ENCODE measurements at places on chromosomes 5 and 9.
A peak's percentile ranks its signal among the peaks of the same experiment; 100 is the strongest.

GRCh38 chr9:14640294-14640693 is 52.9 kb downstream of the ZDHHC21 start:
- no peak for DNase-seq

- DNase-seq: no peak
Observed at GRCh38 chr9:21560281-21560745, 78.2 kb upstream of the IFNE start.

DNA sequence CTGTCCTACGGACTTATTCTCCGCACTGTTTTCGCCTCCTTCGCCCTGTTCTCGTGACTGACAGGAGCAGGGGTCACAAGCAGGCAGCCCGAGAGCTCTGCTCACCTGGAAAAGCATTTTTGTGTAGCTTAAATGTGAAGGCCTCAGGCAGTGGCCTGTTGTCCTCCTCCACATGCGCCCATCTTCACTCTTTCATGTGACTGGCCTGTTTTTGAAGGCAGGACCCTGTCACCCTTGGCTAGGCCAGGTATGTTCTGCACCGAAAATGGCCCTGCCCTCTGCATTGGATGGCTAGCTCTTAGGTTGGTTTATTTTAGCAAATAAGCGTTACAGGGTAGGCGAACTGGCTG is 614 bp upstream of the CPLANE1 start:
- DNase-seq: no peak

GRCh38 chr9:89648247-89649000 is 43.6 kb downstream of the GADD45G start:
- no peak for DNase-seq

GRCh38 chr5:179825655-179826182 is 5.0 kb downstream of the SQSTM1 start:
- no peak for DNase-seq

DNA sequence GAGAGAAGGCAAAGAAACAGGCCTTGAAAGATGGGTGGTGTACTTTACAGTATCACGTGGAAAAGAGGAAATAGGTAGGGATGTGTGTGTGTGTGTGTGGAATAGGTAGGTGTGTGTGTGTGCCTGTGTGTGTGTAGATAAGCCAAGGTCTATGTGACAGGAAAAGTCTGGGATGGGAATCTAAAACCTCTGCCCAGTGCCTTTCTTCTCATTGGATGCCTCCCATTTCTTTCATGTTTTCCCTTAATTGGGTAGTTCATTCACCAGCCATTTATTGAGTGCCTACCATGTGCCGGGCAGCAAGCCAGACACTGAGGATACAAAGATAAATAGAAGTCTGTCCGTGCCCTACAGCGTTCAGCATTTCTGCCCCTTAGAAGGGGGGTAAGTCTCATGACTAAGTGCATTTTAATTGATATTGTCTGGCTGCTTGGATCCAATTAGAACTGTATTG is 1.0 kb downstream of the URM1 start:
- no peak for DNase-seq

DNA sequence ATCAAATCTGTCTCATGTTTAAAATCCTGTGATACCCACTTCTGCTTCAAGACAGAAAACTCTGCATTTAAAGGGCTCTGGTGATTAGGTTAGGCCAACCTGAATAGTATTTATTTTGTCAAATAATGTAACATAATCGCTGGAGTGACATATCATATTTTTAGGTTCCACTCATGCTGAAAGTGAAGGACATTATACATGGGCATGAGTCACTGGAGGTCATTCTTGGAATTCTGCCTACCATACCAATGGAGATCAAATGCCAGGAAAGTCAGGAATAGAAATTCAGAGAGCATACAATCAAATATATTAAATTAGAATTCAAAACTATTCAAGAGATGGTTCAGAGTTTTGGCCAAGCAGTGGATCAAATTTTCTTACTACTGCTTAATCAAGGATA is 97.1 kb upstream of the PRSS3 start:
- no peak for DNase-seq

- no peak for DNase-seq
Observed at GRCh38 chr5:174523311-174524071, 200.9 kb upstream of the MSX2 start.

- DNase-seq: no peak
Observed at GRCh38 chr5:172524573-172525021, 70.3 kb upstream of the SH3PXD2B start.

GRCh38 chr5:65766781-65767180 is 44.8 kb downstream of the NLN start:
- no peak for DNase-seq

DNA sequence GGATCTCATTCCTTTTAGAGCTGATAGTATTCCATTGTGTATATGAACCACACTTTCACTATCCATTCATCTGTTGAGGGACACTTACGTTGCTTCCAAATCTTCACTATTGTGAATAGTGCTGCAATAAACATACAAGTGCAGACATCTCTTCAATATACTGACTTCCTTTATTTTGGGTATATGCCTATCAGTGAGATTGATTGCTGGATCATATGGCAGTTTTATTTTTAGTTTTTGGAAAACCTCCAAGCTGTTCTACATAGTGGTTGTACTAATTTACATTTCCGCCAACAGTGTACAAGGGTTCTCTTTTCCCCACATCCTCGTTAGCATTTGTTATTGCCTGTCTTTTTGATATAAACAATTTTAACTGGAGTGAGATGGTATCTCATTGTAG is 33.8 kb upstream of the LECT2 start:
- DNase-seq: no peak

DNA sequence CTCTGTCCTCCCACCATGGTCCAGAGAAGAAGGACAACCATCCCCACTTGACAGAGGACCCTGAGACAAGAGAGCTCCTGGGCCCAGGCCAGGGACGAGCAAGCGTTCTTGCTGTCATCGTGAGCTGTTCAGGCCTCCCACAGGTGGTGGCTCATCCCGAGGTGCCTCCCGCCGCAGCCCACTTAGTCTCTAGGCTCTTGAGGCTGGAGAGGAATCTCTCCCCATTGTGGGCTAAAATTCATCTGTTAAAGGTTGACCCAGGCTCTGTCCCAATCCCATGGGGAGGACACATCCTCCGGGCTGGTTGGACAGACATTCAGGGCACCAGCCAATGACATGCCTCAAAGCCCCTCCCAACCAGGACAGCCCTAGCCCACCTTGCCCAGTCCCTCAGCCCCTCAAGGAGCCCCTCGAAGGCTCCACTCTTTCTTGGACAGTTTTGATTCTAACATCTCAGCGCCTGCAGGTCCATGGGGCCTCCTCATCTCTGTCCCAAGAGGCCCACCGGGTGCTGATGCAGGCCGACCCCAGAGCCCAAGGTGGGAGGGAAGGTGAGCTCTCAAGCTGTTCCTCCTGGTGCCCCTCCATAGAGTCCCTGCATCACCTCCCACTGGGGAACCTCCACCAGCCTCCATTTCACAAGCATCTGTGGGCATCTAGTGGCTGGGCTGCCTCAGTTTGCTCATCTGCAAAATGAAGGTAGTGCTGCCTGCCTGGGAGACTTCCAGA is 52.9 kb downstream of the BARX1 start:
- DNase-seq: no peak

GRCh38 chr5:170100066-170100943 is 5.4 kb upstream of the FOXI1 start:
- DNase-seq: peak; percentile 30

DNA sequence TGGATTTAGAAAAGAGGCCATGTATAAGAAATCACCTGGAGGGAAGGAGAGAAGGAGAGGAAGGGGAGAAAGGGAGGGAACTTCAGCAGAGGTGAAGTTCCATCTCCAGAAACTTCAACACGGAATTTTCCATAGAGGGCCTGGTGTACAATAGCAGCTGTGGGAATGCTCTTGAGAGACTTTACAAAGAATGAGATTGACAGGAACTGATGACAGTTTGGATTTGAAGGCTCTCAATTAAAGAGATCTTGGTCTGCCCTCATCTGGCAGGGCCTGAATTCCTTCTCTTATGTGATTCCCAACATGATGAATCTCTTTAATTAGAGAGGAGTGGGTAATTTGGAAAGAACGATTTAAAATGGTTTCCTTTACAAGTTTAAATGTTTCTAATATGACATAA is 143.5 kb downstream of the MLLT3 start:
- DNase-seq: no peak

DNA sequence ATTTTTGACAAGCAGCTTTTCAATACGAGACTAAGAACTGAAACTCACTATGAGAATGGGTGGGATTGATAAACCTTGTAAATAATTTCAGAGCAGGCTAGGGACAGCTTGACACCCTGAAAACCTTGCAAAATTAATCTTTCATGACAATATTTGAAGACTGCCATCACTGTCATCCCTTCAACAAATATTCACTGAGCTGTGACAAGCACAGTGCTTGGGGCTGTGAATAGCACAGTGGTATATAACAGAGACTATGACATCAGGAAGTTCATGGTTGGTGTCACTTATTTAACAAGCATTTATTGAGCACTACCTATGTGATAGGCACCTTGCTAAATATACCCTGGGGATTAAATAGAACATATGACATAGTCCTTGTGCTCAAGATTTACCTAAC is 741.0 kb upstream of the RIOK2 start:
- no peak for DNase-seq

GRCh38 chr5:82512025-82512424 is 233.9 kb upstream of the RPS23 start:
- no peak for DNase-seq

DNA sequence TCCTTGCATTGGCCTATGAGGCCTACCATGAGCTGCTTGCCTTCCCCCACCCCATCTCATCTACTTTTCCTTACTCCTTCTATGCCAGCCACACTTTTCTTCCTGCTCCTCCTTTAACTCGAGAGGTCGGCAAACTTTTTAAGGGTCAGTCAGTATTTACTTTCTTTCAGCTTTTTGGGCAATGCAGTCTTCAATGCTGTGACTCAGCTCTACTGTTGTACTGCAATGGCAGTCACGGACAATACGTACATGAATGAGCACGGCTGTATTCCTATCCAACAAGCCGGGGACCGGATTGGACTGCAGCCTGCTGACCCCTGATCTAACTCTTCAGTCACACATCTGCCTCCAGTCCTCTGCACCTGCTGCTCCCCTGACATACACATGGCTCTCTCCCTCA is 602 bp upstream of the ACTL7A start:
- DNase-seq: no peak

- DNase-seq: no peak
Observed at GRCh38 chr5:157835041-157835440, 23.9 kb downstream of the CLINT1 start.

GRCh38 chr9:129954868-129955550 is 88.0 kb downstream of the FNBP1 start:
- no peak for DNase-seq

- no peak for DNase-seq
Observed at GRCh38 chr5:67033880-67034651, 162.5 kb downstream of the CD180 start.

DNA sequence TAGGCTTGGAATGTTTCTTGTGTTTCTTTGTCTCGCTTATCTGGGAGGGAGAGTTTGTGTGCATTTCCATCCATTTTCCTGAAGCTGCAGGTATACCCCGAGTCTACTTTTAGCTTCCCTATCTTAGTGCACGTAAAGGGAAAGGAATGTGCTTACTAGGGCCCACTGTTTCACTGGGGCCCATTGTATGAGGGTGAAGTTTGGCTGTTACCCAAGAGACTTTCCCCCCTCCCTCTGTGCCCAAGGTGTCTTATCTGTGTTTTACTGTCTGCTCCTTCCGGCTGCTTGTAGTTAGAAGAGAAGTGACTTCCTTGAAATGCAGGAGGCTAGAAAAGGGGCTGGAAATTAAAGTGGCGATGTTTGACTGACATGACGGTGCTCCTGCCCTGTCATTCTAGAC is 12.1 kb upstream of the BTNL3 start:
- DNase-seq: no peak

- no peak for DNase-seq
Observed at GRCh38 chr5:142826741-142827492, 56.7 kb downstream of the ARHGAP26 start.

DNA sequence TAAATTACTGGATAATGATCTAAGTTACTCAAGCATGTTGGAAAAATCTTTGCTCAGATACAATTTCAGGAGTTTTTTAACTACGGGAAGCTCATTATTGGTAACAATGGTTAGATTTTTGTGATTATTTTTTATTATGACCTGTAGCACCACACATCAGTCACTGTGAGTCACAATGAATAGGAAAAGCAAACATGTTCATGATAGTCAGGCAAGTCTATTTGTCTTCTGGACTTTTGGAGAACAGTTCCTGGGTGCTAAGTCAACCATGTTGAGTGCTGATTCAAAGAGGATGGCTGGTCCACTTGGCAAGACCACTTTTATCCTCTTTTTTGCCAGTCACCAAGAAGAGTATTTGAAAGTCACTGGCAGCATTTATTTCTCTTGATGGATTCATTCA is 403.2 kb downstream of the KIF4B start:
- DNase-seq: no peak

DNA sequence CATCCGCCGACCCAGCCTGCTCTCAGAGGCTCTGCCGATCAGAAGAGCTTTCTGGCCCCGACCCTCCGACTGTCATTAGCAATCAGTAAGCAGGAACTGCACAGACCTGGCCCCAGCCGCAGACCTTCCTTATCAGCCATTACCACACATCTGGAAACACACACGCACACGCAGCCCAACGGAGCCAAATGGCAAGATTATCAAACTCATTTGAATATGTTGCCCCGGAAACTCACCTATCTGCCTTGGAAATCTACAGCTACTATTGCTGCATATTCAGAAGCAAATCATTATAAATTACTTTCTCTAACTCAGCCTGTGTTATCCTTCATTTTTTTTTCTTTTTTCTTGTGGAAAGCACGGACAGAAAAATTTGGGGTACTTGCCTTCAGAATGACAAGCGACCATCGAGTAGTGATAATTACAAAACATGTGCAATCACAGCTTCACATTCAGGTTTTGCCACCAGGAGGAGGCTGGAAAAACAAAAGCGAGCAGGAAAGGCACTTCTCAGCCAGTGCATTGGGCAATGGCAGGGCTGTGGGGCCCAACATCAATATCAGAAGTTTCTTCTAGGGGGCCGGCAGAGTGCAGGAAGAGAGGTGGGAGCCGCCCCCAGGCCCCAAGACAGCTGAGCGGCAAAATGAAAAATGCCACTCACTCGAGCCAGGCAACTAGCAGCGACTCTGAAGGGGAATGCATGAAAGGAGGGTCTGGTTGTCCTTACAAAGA is 122.3 kb downstream of the VAV2 start:
- DNase-seq: no peak

- no peak for DNase-seq
Observed at GRCh38 chr5:75536694-75537360, 25.1 kb downstream of the POLK start.

DNA sequence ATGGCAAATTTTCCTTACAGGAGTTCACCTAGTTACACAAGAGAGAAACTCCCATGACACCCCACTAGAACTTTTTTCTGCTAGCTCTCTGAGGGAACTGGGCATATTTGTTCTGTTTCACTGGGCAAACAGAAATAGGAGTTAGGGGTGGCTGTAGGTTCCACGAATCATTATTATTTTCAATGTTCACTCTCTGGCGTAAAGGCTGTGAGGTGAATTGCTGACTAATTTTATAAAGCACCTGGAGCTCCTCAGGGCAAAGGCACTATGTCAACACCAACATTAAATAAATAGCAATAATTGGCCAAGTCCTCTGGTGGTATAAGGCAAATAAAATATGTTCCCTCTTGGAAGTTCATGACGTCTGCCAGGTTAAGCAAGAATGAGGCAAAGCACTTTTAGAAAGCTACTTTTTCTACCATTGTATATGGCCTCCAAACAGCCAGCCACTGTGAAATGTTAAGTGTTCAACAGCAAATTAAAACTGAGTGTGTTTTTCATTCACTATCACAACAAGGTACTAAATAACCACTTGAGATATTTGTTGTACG is 344.6 kb downstream of the PDE4D start:
- DNase-seq: no peak

Data from non-pigmented ciliary epithelial cell (primary cell).